ENCODE measurements at places on chromosomes 3 and 15.

GRCh38 chr3:125079675-125080045 lies 23.9 kb upstream of the HEG1 start:
- DNase-seq: no peak

GRCh38 chr15:26640601-26641000 lies 132.3 kb downstream of the GABRB3 start:
- no peak for DNase-seq

GRCh38 chr3:28139288-28139687 lies 102.1 kb upstream of the CMC1 start:
- no peak for DNase-seq

- no peak for DNase-seq
These were observed 734.2 kb downstream of the MCTP2 start for GRCh38 chr15:94965593-94965992.

DNA sequence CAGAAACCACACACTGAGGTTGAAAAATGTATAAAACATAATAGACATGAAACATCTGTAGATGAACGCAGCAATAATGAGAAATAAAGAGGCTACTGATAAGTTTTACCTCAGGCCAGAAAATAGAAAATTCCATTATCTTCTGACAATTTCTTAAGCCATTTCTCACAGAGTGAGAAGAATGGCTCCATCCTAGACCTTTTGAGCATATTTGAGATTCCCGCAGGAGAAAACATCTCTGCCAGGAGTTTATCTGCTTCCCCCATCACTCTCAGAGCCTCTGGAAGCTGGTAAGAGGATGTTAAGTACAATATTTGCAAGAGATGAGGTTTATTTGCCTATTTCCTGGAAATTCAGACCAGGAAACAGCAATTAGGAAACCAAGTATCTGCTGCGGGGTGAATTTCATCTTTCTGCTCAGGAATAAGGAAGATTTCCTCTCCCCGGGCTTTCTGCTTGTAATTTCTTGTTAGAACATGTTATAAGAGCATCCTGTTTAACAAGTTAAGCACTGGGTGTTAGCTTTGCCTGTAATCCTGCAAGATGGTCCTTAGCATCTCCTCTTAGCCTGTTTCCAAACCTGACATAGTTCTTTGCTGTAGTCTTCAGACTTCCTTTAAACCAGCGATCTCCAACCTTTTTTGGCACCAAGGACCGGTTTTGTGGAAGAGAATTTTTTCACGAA lies 54.8 kb downstream of the ATP13A4 start:
- no peak for DNase-seq

GRCh38 chr3:140610544-140610943 lies 67.3 kb upstream of the TRIM42 start:
- no peak for DNase-seq

GRCh38 chr15:92078270-92078669 lies 224.8 kb downstream of the SLCO3A1 start:
- no peak for DNase-seq

- DNase-seq: no peak
These were observed 336.7 kb upstream of the ZNF717 start for GRCh38 chr3:76122007-76122406.

GRCh38 chr3:149460117-149460516 lies 14.4 kb upstream of the TM4SF4 start:
- no peak for DNase-seq

- peak; percentile 48 for DNase-seq
These were observed 91.1 kb downstream of the USP13 start for GRCh38 chr3:179743913-179744312.

DNA sequence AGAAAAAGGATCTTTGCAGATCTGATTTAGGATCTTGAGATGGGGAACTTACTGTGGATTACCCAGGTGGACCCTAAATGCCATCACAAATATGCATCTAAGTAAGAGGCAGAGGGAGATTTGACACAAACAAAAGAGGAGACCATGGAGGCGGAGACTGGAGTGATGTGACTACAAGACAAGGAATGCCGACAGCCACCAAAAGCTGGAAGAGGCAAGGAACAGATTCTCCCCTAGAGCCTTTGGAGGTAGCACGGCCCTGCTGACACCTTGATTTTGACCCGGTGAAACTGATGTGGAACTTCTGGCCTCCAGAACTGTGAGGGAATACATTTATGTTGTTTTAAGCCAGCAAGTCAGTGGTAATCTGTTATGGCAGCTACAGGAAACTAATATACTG lies 44.0 kb downstream of the GASK1A start:
- no peak for DNase-seq

DNA sequence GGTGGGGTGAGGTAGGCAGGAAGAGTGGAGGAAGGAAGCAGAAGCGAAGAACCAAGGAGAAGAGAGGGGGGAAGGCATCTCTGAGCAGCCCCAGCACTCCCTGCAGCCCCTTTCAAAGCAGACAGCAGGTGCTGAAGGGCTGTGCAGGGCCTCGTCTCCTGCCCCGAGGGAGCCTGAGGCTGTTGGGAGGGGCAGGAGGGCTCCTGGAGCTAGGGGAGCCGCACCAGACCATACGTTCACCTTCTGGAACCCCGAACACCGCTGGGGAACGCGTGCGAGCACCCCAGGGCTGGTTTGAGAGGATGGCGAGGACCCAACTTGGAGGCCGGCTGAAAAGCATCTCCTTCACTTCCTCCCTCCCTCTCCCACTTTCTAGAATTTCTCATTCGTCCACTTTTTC lies 259.8 kb downstream of the FAM43A start:
- no peak for DNase-seq

- peak; percentile 52 for DNase-seq
These were observed 6.9 kb downstream of the PLCH1 start for GRCh38 chr3:155737844-155738460.

GRCh38 chr15:88580532-88580931 lies 34.1 kb upstream of the DET1 start:
- DNase-seq: no peak

DNA sequence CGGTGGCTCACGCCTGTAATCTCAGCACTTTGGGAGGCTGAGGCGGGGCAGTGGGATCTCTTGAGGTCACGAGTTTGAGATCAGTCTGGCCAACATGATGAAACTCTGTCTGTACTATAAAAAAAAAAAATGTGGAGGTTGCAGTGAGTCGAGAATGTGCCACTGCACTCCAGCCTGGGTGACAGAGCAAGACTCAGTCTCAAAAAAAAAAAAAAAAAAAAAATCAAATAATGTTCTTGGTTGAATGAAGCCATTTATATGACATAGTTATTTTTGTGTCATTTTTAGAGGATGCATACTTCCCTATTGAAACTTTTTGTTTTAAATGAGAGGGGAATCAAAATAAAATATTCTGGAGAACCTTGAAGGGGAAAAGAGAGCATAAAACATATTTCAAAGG lies 3.1 kb downstream of the HMCES start:
- DNase-seq: no peak

GRCh38 chr3:45048244-45048643 lies 22.1 kb downstream of the CLEC3B start:
- no peak for DNase-seq

DNA sequence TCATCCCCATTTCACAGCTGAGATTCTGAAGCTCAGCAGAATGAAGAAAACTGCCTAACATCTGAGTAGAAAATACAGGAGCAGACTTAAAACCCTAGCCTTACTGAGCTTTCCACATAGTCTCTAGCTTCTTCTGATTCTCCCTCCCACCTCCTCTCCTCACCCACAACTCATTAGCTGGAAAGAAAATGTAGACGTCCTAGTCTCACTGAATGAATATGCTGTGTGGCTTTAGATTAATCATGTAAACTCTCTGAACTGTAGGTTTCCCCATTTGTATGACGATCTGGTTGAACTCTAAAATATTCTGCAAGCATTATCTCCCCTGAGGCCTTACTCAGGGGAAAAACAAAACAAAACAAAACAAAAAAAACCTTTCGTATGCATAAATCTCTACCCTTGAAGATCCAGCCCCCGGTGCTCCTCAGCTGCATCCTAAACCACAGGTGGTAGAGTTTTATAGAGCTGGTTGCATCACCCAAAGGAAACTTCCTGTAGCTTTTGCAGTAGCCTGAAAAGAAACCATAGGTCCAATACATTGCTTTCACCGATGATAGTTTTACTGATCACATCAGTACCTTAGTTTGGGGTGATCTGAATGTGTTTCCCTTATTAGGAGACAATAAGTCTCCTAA lies 40.6 kb downstream of the FOXB1 start:
- peak; percentile 55 for DNase-seq

DNA sequence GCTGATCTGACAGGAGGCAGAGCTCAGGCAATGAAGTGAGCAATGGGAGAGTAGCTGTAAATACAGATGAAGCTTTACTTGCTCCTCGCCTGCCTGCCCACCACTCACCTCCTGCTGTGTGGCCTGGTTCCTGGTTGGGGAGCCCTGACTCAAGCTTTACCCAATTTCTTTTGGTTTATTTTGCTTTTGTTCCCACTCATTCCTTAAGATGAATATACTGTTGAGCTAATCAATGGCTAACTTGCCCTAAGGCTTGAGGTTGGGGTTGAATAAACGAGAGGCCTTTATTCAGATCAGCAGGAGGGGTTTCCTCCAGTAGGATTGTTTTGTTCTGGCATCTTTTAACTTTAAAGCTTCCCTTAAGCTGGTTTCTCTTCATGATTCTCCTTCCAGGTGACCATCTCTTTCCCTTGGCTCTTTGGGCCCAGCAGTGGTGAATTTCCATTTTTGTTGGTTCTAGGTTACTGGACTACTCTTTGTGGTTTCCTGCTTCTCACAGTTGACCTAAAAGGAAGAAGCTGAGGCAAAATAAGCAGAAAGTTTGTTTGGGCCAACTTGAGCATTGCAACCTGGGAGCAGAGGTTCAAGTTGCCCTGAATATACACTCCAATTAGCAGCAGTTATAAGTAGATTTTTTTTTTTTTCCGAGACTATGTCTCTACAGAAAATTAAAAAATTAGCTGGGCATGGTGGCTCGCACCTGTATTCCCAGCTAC lies 44.4 kb downstream of the STARD9 start:
- no peak for DNase-seq

DNA sequence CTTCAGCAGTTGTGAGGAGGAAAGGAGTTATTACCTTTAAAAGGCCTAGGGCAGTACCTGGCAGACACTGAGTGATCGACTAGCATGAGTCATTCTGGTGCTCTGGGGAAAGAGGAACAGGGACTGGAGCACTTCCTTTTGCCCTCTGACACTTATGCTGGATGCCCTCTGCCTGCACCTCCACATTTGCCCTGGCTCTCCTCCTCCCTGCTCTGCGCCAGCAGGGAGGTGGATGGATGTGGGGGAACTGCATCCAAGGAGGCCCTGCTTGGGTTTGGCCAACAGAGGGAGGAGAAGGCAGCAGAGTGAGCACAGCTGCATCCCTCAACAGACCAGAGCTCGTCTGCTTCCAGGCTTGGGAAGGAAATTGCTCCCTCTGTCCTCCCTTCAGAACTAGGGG lies 75.0 kb downstream of the SEMA5B start:
- DNase-seq: peak; percentile 62

DNA sequence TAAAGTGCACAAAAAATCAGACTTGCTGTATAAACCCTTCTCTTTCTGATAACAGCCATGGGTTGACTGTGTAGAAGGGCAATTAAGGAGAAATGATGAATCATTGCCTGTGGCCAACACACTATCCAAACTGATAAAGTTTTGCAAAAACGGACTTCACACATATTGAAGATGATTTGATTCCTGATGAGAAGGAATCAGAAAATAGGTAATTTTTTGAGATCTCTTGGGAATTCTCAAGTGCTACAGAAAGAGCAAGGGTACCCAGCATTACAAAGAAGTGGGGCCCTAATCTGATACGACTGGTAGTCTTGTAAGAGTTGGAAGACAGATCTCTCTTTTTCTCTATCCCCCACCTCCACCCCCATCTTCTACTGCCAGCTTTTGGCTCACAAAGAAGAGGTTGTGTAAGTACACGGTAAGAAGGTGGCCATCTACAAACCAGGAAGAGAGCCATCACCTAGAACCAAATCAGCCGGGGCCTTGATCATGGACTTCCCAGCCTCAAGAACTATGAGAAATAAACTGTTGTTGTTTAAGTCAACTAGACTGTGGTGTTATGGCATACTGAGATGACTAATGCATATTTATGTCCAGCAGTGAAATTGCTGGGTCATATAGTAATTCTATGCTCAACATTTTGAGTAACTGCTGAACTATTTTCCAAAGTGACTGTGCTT lies 254.7 kb downstream of the EDEM1 start:
- peak; percentile 40 for DNase-seq

All from common myeloid progenitor, CD34-positive (primary cell).